Mucosa of gallbladder (tissue), 1 donor: ENCODE measurements at places on chromosomes 11 and 22.

GRCh38 chr11:126578426-126578825, 222.9 kb downstream of the ST3GAL4 start:
- no peak for DNase-seq

- DNase-seq: no peak
These were observed 26.5 kb upstream of the SESN3 start for GRCh38 chr11:95257456-95257971.

- DNase-seq: no peak
These were observed 163.8 kb downstream of the BRD1 start for GRCh38 chr22:49663823-49664222.

GRCh38 chr11:64056213-64056785, 20.6 kb downstream of the FLRT1 start:
- no peak for DNase-seq

DNA sequence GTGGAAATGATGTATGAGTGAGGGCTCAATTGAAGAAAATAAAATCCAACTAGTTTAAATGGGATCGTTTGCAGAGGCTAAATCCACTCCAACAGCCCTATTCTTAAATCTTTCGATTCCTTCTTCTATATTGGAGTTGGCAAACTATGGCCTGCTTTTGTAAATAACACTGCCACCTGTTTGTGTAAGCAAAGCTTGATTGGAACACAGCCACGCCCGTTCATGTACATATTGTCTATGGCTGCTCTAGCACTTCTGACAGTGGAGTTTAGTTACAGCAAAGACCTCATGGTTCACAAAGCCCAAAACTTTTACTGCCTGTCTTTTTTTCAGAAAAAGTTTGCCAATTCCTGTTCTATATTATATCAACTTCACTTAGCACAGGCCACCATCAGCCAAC, 40.6 kb upstream of the RCN1 start:
- DNase-seq: no peak
